ENCODE measurements at places on chromosomes 6 and 20.

DNA sequence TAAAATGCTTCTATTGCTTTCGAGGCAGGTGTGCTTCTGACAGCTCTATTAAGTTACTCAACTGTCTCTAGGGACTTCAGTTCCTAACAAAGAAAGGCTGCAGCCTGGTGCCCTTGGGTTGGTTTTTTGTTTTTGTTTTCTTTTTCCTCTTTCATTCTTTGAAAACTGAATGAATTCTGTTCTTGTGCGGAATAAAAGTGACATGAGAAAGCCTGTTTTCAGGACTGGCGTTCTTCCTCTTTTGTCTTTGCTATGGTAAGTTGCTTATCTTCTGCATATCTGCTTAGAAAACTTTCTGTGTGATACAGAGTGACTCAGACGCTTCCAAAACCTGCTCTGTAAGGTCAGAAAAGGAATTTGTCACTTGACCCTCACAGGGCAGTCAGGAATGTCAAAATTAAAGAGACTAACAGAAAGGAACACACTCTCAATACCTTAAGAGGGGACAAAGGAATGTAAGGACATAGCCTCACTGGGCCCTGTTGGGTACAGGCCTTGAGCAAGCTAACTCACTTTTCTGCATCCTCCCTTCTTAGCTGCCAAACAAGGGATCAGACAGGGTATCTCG is 56.2 kb upstream of the NHSL1 start:
- DNase-seq: no peak

GRCh38 chr6:37903351-37904340 is 84.1 kb downstream of the ZFAND3 start:
- DNase-seq: no peak

- no peak for DNase-seq
These were observed 3.6 kb upstream of the CSTL1 start for GRCh38 chr20:23435626-23436539.

DNA sequence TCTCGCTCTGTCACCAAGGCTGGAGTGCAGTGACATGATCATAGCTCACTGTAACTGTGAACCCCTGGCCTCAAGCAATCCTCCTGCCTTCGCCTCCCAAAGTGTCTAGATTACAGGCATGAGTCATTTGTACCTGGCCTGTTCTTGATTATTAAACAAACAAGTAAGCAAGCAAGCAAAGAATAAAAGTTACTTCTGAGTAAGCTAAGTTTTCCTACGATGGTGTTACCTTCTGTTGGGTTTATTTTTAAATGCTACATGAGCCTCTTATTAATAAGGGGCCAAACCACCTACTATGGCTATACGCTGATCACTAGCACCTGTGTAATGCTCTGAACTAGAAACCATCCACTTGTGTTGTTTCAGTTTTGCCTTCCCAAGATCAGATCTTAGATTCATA is 50.8 kb downstream of the IL22RA2 start:
- no peak for DNase-seq

- DNase-seq: no peak
These were observed 34.1 kb upstream of the TBC1D7 start for GRCh38 chr6:13362412-13362811.

- DNase-seq: no peak
These were observed 484.8 kb downstream of the PREX1 start for GRCh38 chr20:48342822-48343513.

DNA sequence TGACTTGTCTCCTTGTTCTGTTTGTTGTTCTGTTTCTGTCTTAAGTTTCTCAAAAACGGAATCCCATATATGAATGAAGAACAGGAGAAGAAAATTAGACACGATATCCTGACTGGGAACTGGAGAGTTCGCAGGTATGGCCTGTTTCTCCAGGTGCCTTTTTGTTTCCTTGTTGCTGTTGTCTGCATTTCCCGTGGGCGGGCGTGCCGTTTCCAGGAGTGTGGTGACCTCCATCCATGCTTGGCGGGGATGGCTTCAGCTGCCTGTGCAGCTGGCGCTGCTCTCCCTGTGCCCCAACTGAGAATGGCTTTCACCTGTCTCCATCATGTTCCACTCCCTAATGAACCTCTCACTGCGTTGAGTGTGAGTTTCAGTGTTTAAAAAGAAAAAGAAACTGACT is 4.4 kb downstream of the PNLDC1 start:
- no peak for DNase-seq

- no peak for DNase-seq
These were observed 318.5 kb downstream of the C6orf118 start for GRCh38 chr6:164990901-164991300.

GRCh38 chr6:41503827-41504465 is 42.2 kb upstream of the FOXP4 start:
- DNase-seq: no peak

DNA sequence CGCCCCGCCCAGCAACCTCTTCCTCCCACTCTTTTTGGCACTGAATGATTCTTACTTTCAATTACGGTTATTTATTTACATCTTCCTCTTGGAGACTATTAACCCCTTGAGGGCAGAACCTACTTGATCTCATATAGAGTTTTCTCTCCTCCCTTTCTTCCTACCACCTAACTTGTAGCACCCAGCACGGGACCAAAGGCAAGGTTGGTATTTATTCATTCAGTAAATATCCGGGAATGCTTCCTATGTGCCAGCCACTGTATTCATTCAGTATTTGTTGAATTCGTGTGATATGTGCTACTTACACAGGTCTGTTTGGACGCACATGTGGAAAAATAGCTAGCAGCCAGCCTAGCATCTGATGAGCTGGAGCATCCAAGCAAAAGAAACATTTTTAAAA is 1.3 kb upstream of the CNKSR3 start:
- no peak for DNase-seq

DNA sequence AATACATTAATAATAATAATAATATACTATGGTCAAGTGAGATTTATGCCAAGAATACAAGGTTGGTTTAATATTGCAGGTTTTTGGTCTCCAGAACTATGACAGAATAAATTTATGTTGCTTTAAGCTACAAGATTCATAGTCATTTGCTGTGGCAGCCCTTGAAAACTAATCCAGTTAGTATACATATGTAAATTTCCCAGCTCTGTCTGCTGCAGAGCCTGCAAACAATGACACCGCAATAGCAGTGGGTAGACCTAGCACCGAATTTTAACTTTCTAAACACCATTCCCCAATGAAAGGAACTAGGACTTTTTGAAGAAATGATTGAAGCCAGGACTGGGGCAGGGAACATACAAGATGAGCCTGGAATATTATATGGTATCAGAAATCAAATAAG is 647.7 kb upstream of the NRSN1 start:
- DNase-seq: no peak

DNA sequence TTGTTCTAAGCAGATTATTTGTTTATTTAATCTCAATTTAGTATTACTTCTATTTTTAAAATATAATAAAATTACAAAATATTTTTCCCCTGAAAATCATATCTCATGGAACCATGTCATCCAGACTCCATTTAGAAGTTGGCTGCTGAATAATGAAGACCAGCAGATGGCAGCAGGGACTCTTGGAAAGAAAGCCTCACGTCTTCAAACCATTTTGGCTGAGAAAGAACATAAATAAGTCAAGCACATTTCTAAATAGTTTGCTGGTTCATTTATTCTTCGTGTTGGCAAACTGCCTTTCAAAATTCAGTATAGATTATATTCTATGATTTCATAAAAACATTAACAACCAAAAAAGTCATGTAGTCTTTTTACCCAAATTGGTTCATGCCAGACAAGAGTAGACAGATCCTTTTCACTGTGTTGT is 71.7 kb downstream of the RCAN2 start:
- peak; percentile 10 for DNase-seq

- no peak for DNase-seq
These were observed 451.7 kb upstream of the MARCKS start for GRCh38 chr6:113405326-113406047.

DNA sequence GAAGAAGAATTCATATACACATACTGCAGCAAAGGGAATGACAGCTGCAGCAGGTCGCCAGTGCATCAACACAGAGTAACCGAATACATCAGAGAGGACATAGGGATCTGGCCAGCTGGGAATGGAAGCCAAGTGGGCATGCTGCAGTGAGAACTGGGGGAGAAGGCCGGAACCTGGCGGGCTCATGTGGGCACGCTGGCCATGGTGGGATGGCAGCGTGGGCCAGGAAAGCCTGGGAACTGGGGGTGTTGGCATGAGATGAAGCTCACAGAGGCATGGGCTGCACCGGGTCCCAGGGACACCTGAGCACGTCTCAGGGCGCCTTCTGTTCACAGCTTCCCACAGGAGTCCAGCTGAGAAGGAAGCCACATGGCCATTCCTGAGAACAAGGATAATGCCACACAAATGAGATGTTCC is 139.5 kb upstream of the AGPAT4 start:
- no peak for DNase-seq
